ENCODE measurements at places on chromosomes 1 and 21.

DNA sequence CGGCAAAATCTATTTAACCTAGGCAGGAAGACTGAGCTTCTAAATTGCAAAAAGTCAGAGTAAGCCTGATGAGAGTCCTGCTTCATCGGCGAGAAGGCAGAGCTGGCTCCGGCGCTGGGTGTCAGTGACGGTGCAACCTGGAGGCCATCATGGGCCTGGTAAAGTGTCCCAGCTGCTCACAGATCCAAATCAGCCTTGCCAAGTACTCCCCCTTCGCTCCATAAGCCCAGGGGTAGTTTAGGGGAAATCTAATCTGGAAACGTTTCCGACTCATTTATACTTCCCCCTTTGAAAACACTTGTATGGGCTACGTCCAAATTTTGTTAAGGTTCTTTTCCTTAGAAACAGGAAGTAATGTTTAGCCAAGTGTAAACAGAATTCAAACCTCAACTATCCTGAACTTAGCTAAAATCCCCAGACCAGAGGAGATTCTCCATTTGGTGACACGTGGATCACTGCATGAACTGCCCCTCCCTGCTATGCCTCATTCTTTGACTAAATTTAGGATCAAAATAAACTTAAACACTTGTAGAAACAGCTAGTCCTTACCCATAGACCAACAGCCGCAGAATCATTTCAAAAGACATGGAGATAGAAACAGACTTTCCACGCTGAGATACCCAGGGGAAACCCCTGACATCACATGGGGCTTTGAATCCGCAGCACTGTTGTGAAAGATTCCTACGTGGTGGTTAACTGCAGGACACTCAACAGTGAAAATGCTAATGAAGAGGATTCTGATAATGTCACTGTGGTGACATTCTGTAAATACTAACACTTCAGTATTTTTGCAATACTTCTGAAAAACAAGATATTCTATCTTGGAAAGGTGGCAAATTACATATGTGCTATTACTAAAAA, 172.7 kb downstream of the TGFBR3 start:
- no peak for DNase-seq

GRCh38 chr1:30929944-30930525, 21.5 kb upstream of the SDC3 start:
- no peak for DNase-seq

- peak; percentile 13 for DNase-seq
These were observed 22.9 kb upstream of the NDC1 start for GRCh38 chr1:53860967-53861411.

- peak; percentile 89 for DNase-seq
These were observed 1.7 kb downstream of the IRF2BP2 start for GRCh38 chr1:234608025-234608910.

- DNase-seq, result no peak
These were observed 15.9 kb upstream of the SKI start for GRCh38 chr1:2212274-2212531.

GRCh38 chr1:46096269-46097148, 35.9 kb downstream of the PIK3R3 start:
- DNase-seq, result no peak

GRCh38 chr21:16071092-16071491, 341.3 kb downstream of the USP25 start:
- DNase-seq, result no peak

- no peak for DNase-seq
These were observed 174.6 kb downstream of the TRIM33 start for GRCh38 chr1:114336360-114336759.

- DNase-seq, result no peak
These were observed 56.7 kb downstream of the GFI1 start for GRCh38 chr1:92430030-92430429.

GRCh38 chr1:234554698-234555311, 55.2 kb downstream of the IRF2BP2 start:
- DNase-seq, result no peak

DNA sequence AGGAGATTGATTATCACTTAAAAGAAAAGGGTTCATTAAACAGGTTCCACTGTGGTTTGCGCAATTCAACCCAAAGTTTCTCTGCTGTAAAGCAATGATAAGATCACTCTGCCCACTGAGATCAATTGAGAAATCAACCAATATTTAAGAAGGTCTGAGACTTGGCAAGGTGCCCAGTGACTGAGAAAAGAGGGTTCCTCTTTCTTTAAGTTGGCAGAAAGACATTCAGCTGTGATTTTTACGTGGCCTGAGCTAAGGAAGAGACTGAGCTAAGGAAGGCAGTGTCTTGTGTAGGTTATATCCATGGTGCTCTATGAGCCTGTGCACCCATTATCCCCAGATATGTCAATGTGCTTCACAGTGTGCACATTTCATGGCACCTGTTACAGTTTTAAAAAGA, 344.1 kb downstream of the DISC1 start:
- no peak for DNase-seq

- no peak for DNase-seq
These were observed 54.1 kb downstream of the TAS1R2 start for GRCh38 chr1:18805150-18805879.

- DNase-seq, result no peak
These were observed 52.7 kb upstream of the ST6GALNAC3 start for GRCh38 chr1:76021846-76022245.

GRCh38 chr1:107840725-107841124, 124.3 kb downstream of the VAV3 start:
- no peak for DNase-seq

GRCh38 chr1:193210996-193211395, 24.6 kb upstream of the B3GALT2 start:
- no peak for DNase-seq

DNA sequence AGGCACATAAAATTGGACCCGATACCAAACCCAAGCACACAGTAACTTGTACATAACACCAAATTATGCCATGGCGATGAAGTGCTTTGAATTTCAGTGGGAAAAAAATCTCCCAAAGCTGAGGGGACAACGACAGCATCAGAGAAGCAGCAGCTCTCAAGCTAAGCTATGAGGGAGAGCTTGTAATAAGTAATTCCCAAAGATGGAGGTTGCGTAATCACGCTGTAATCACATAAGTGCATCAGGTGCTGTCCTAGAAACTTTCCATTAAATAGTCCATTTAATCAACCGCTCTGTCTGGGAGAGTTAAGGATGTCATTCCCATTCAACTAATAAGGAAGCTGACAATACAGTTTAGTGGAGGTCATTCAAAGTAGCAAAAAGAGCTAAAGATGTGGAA, 37.6 kb upstream of the KRTAP19-8 start:
- no peak for DNase-seq

DNA sequence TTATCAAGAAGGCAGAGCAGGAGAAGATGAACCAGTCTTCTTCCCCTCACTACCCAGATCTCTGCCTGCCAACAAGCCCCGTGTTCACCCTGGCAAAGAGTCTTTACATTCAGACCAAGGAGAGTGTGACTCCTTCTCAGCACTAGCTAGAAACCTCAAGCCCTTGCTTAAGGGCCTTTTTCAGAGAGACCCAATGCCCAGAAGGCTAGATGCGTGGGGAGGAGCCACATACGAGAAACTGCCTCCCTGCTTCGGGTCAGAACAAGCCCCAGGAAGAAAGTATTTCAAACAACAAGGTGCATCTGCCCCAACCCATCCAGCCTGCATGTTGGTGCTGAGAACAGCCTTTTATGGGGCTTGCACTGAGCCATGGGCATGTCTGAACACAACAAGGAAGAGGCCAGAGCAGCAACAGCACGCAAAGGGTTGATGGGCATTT, 152.7 kb upstream of the CAMK1G start:
- no peak for DNase-seq

DNA sequence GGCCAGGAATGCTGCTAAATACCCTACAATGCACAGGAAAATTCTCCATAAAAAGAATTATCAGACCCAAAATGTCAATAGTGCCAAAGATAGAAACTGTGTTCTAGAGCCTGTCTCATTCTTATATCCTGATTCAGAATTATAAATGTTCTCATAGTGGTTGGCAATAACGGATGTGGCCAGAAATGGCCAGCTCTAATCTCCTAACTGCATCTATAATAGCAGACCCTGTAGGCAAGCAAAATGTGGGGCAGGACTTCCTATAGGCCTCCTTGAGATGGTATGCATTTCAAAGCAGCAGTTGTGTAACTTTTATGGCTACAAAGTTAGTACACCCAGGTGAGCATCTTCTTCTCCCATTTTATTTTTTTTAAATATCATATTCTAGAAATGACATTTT, 95.9 kb upstream of the SGIP1 start:
- DNase-seq, result no peak

DNA sequence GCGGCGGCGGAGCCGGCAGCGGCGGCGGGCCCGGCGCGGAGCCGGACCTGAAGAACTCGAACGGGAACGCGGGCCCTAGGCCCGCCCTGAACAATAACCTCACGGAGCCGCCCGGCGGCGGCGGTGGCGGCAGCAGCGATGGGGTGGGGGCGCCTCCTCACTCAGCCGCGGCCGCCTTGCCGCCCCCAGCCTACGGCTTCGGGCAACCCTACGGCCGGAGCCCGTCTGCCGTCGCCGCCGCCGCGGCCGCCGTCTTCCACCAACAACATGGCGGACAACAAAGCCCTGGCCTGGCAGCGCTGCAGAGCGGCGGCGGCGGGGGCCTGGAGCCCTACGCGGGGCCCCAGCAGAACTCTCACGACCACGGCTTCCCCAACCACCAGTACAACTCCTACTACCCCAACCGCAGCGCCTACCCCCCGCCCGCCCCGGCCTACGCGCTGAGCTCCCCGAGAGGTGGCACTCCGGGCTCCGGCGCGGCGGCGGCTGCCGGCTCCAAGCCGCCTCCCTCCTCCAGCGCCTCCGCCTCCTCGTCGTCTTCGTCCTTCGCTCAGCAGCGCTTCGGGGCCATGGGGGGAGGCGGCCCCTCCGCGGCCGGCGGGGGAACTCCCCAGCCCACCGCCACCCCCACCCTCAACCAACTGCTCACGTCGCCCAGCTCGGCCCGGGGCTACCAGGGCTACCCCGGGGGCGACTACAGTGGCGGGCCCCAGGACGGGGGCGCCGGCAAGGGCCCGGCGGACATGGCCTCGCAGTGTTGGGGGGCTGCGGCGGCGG, 1.0 kb downstream of the ARID1A start:
- peak; percentile 57 for DNase-seq

DNA sequence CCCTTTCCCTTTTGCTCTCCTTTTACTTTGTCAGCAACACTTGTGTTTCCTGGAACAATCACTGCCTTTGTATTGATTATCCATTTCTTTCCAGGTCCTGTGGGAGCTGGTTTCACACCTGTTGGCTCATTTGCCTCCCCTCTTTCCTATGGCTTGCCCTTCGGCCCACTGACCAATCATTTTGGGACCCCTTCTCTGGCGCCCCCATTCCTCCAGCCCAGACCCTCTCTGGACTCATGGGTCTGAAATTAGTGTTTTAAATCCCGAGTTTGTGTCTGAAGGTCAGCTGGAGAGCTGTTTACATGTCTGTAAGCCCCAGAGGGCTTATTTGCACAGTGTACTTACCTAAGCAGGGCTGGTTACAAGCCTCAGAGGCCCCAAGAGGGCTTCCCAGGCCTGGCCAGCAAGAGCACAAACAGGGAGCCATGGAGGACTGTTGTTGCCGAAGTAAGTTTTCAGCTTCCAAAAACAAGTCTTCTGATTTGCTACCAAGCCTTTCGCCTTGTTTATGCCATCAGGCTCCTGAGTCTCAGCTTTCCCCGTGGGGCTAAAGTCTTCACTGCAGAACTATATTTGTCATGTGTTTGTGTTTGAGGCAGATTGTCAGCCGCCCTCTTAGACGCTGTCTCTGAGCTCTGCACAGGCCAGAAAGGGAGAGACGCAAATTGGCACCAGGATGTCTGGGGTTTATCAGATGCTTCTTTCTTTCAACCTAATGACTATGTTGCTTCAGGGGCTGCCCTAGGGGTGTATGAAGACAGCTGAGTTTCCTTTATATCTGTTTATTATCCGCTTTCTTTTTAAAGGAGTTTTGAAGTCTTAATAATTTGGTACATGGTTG, 93.0 kb downstream of the ATP1A1 start:
- DNase-seq, result no peak

DNA sequence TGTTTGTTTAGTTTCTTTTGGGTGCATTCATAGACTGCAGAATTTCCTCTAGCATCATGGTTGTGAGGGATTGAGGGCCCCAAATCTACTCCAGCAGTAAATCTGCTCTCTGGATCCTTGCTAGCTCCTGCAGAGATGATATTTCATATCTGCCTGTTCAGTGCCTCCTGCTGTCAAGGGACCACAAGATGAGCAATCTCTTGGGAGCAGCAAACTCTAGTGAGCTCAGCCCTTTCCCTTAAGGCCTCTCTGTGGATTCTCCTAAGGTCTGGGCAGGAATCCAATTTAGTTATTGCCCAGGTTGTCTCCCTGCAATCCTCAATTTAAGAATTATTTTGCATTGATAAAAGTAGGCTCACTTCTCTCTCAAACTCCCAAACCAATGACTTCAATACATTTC, 76.9 kb downstream of the RGS18 start:
- DNase-seq, result no peak

DNA sequence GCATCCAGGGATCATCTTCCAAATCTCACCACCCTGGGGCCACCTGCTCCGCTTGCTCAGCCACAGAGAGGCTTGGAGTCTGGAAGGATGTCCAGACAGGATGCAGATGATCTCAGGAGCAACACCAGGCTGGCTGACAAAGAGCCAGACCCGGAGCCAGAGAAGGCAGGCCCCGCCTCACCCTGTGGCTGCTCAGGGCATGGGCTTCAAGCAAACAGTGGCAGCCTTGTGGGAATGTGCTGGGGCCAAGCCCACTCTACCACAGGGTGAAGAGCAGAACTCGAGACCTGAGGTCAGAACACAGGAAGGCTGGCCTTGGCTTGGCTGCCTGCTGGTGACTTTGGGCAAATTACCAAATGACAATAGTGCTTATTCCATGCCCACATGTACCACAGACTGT, 45.5 kb downstream of the MRPL37 start:
- DNase-seq, result no peak

- no peak for DNase-seq
These were observed 23.7 kb downstream of the KCNC4 start for GRCh38 chr1:110233861-110234260.

- DNase-seq, result peak; percentile 26
These were observed at the start of gene FHL3 for GRCh38 chr1:38005195-38006007. Gene FHL3 (minus strand): TSS chr1:38005514. CDS start chr1:37999412, 6,102 bp downstream.

DNA sequence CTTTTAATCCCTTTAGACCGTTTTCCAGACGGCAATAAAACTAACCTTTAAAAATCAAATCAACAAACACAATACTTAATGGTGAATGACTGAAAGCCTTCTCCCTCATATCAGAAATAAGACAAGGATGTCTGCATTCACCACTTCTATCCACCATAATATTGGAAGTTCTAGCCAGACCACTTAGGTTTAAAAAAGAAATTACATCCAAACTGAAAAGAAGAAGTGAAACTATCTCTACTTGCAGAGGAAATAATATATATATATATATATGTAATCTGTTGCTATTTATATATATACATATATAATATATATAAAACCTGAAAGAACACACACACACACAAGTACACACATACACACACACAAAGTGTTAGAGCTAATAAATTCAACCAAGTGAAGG, 100.4 kb downstream of the BRINP3 start:
- DNase-seq, result no peak

DNA sequence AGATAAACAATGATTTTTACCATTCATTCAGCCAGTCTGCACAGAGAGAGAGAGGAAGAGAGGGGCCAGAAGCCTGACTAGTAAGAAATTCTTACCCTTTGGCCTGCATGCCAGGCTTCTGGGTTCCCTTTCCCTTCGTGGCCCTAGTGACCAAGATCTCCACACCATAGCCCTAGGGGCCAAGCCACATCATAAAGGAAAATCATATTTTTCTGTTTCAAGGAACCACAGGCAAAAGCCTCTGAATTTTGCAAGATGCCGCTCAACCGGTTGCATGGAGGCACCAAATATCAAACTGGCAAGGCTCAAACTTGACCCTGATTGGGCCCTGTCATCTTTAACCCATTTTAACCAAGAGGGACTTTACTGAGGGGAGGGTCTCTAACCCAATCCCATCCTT, 103.1 kb upstream of the SOX13 start:
- no peak for DNase-seq
